LoVo (cell line): ENCODE measurements at places on chromosomes 2 and 18.

DNA sequence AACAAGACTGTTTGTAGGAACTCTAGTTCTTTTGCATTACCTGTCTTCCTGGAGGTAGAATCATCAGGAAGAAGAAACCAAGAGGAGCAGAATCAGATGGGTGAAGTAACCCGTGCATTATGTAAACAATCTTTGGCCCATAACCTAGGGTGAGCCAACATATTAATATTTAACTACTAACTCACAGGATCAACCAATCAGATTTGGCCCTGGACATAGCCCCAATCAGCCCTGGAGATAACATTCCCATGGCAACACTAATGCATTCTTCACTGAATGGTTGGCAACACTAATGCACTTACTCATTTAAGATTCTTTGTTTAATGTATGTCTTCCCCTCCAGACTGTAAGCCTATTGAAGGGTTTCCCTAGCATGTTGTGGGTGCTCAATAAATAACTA, 72.0 kb upstream of the CTAGE1 start:
- no peak for DNase-seq

GRCh38 chr18:11310476-11311086, 161.2 kb upstream of the PIEZO2 start:
- peak; percentile 59 for DNase-seq

DNA sequence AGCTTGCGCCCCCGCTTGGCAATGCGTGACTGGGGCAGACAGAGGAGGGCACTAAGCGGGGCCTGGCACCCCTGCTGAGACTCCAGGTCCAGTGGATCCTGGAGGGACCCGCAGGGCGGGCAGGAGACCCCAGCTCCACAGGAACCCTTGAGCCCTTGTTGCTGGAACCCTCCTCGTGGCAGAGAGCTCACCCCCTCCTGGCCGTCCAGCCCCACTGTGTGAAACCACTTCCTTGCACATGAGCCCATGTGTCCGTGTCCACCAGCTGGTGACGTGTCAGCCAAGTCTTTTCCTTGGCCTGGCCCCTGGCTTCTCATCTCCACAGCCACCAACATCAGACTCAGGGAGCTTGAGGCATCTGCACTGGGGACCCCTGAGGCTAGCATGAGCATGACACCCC, 38.0 kb downstream of the BIN1 start:
- no peak for DNase-seq

DNA sequence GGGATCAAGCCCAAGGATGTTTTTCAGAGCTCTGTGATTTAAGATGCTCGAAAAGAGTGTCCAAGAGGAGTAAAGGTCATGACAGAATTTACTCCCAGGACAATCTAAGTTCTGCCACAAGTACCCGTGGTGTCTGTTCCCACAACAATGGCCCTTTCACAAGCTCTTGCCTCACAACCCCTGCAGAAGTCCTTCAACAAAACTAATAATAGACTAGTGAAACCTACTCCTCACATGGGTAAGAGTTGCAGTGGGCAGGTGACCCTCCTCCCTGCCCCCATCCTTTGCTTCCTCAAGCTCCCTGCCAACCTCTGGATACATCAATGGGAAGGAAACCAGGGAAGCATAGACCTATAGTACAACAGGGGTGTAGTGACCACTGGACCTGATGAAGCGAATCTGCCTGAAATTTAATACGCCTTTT, 34.9 kb downstream of the PTCD3 start:
- no peak for DNase-seq

- no peak for DNase-seq
Observed at GRCh38 chr2:224350703-224351102, 51.2 kb downstream of the FAM124B start.

GRCh38 chr2:69564604-69565003, 78.9 kb downstream of the AAK1 start:
- no peak for DNase-seq
